ENCODE measurements at places on chromosomes 16 and 17. TPM values are rescaled to one million over a fixed set of nuclear protein-coding genes. Genes with fewer than 3 reads are reported as not detected.

DNA sequence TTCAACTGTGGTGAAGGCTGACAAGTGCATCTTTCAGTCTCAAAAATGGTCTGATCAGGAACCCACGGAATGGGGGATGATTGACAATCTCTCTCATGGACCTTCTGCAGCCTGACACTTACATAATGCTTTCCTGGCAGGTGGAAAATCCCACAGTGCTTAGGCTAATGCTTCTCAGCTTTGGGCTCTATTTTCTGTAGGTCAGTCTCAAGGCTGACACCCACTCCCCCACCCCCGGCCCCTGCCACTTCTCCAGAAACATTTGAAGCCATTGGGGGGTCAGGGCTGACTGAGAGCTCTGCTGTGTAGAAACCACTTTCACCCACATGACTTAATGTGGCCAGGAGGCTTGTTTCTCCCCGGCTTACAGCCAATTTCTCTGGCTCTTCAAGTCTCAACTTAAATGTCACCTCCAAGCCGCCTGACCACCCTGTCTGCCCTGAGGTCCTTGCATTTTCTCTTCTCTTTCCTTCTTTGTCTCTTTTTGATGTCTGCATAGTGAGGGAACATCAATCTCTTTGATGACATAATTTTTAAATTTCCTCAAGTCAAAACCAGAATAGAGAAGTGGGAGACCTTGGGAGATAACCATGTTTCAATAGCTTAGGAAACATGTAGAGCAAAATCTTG lies 16.7 kb upstream of the IRF8 start:
- no peak for DNase-seq

DNA sequence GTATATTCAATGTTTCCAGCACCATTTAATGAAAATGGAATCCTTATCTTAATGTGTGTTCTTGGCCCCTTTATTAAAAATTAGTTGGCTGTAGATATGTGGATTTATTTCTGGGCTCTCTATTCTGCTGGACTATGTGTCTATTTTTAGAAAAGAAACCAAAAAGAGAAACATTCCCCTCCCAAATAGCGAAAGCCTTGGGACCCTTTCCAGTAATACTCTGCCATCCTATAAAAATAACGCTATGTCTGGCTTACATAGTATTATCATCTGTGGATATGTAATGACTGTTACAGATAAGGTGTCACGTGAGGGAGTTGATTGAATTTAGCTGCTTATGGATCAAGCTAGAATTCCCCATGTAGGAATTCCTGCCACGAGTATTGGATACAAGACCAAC lies 279.3 kb upstream of the KIF2B start:
- DNase-seq, result no peak

DNA sequence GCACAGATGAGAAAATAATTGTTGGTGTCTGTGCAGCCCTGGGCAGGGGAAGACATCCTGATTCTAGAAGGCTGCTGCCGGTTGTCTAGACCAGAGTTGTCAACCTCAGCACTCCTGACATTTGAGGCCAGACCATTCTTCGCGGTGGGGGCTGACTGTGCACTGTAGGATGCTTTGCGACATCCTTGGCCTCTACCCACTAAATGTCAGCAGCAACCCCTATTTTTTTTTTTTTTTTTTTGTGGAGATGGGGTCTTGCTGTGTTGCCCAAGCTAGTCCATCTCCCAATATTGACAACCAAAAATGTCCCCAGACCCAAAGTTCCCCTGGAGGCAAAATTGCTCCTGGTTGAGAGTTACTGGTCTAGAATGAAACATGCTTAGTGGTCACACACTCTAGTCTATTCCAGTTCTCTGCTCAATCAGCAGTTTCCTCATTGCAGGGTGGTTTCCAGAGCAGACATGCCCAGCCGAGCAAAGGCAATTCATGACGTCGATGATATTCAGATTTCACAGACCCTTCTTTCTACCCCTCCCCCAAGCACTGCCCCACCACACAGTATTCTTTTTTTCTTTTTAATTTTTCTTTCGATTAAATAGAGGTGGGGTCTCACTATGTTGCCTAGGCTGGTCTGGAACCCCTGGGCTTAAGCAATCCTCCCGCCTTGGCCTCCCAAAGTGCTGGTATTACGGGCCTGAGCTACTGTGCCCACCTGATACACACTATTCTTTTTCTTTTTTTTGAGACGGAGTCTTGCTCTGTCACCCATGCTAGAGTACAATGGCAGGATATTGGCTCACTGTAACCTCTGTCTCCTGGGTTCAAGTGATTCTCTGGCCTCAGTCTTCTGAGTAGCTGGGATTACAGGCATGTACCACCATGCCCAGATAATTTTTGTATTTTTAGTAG lies 9.0 kb downstream of the C17orf99 start:
- DNase-seq, result peak; percentile 73

DNA sequence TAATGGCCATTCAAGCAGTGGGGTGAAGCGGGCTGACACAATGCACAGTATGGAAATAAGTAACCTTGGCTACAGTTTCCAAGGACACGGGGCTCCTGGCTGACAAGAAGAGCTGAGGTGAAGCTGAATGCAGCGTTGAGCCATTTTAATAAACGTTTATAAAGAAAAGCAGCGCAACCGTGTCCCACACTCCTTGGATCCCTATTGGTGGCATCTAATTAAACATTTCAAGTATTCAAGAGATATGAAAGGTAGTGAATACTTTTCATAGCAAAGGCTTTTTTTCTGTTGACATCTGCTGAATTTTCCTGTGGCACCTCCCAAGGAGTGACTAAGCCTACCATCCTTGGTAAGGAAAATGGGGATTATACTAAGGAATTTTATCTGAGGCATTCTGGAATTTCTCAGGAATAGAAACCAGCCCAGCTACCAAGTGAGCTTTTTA lies 26.5 kb downstream of the DUSP14 start:
- DNase-seq, result no peak

Gene SLC25A11
- 72.8 TPM for total RNA-seq

Gene PDILT
- total RNA-seq, result not detected

Gene SPATA22
- total RNA-seq, result not detected

Data from mucosa of descending colon (tissue), 3 donors.